ENCODE measurements at places on chromosomes 5 and 9. TPM values are rescaled to one million over a fixed set of nuclear protein-coding genes. Genes with fewer than 3 reads are reported as not detected.

DNA sequence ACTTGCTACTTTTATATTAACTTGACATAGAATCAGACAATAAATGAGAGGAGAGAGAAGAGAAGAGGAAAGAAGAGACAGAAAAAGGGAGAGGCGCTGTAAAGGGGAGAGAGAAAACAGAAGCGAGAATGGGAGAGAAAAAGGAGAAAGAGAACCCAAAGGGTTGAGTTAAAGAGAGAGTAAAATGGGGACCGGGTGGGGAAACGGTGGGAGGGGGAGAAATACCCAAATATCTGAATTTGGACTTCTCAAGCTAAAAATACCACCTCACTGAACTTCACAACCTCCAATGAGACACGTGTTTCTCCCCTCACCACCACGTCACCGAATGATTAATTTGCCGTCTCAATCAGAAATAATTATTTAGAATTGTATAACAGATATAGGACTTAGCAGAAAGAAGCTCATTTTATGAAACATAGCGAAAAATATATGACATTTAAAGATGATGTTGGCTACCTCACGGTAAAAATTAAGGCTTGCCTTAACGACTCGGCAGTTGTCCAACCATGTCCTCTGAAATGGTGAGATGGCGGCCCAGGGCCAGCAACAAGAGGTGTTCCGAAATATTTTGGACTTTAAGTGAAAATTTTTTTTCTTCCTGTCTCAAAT, 204.1 kb downstream of the MEF2C start:
- no peak for DNase-seq

DNA sequence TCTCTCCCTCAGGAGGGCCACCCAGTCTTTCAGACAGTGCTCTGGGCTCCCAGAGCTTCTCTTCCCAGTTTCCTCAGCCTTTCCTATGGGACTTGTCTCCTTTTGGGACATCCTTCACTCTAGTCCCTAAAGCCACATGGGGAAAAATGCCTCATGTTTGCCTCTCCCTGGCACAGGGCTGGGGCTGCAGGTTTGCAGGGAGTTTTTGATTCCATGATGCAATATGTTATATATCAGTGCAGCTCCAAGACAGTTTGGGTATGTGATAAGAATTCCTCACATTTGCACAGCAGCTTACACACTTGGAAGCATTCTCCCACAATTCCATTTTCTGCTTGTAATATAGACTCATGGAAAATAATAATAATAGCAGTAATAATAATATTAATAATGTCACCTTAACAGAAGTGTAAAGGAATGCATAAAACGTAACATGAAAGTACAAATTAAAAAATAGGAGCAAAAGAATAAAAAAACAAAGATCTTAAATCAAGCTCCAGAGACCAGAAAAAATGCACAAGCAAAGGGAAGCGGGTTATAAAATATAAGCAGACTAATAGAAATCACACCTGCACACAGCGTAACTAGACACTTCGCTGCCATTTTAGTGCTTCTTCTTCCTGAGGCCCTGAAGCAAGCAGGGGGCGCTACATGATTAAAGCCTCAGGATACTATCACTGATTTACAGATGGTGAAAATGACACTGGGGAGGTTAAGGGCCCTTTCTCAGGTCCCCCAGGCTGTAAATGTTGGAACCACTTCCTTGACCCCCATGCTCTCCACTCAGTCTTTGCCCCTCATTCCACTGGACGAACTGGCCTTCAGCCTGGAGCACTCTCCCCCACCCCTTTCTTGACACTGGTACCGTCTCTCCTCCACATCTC, 70.0 kb upstream of the IL17B start:
- peak; percentile 57 for DNase-seq

- peak; percentile 97 for DNase-seq
Observed at GRCh38 chr9:4324513-4324912, 24.6 kb upstream of the GLIS3 start.

- no peak for DNase-seq
Observed at GRCh38 chr9:97373331-97373730, 38.6 kb upstream of the TDRD7 start.

GRCh38 chr5:74322191-74322590, 318.3 kb downstream of the ENC1 start:
- no peak for DNase-seq

DNA sequence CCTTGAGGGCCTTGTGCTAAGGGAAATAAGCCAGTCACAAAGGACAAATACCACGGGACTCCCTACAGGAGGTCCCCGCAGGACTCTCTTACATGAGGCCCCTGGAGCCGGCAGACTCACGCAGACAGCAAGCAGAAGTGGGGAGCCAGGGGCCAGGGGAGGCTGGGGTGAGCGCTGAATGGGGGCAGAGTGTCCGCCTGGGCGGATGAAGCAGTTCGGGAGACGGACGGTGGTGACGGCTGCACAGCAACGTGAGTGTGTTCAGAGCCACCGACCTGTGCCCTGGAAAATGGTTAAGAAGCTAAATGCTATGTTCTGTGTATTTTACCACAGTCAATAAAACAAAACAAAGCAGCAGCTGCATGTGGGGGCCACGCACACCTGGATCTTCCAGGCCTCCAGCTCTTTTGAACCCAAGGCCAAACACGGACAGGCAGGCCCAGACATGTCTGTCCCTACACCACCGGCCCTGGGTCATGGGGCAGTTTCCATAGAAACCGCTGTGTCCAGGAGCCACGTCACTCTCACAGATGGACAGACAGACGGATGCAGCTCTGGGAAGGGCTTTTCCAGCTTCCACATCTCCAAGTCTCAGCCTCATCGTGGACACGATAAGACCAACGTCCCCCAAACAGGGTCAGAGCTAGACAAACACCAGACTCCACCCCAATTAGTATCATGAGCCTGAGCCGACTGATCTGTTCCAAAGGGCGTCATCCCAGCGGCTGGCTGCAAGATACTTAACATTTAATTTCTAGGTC, 103.9 kb downstream of the VAV2 start:
- no peak for DNase-seq

LECT2 gene
- not detected for total RNA-seq

GRCh38 chr5:116157902-116158301, 73.1 kb downstream of the COMMD10 start:
- DNase-seq, result no peak

DNA sequence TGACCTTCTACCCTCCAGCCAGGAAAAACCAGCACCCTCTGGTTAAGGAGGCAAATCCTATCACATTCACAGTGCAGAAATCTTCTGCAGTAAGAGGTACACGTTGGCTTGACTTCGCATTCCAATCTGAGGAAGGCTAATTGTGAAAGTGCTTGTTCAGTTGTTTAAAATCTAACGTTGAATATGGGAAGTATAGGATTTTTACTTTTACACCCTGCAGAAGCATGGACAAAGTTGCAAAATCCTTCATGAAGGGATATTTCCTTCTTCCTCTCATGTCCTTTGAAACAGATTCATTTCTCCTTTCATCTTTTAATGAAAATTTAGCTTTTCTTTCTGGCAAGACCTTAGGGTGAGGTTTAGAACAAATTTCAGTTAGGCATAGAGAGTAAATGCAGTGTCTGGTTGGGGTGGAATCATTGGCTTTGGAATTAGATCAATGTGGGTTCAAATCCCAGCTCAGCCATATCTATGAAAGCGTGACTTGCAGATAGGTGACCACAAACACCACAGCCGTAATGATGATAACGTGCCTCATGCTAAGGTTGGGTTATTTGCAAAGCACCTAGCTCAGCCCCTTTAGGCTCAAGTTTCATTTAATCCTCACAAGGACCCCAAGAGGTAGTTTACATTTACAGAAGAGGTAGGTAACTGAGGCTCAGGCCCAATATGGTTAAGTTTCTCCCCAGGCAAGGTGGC, 42.2 kb upstream of the C5orf58 start:
- no peak for DNase-seq

GRCh38 chr9:77176106-77176505, 1.2 kb upstream of the VPS13A start:
- no peak for DNase-seq

DNA sequence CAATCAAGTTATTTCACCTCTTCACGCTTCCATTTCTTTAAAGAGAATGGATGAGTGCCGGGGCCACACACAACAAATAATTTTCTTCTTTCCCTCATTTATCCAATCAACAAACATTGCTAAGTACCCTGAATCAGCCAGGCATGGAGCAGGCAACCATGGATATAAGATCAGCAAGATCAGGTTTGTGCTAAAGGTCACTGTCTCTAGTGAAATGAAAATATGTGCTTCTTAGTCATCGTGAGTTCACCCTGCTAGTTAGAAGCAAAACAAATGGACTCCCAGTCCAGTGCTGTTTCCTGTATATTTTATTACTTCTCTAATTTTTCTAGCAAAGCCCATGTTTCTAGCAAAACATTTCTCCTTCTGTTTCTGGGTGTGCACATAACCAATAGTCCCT, 629.2 kb downstream of the BNC2 start:
- peak; percentile 44 for DNase-seq

LTC4S gene
- 1.5 TPM for total RNA-seq

TSSK1B gene
- total RNA-seq, result 1.4 TPM

SNCAIP gene
- total RNA-seq, result 0.57 TPM

DNA sequence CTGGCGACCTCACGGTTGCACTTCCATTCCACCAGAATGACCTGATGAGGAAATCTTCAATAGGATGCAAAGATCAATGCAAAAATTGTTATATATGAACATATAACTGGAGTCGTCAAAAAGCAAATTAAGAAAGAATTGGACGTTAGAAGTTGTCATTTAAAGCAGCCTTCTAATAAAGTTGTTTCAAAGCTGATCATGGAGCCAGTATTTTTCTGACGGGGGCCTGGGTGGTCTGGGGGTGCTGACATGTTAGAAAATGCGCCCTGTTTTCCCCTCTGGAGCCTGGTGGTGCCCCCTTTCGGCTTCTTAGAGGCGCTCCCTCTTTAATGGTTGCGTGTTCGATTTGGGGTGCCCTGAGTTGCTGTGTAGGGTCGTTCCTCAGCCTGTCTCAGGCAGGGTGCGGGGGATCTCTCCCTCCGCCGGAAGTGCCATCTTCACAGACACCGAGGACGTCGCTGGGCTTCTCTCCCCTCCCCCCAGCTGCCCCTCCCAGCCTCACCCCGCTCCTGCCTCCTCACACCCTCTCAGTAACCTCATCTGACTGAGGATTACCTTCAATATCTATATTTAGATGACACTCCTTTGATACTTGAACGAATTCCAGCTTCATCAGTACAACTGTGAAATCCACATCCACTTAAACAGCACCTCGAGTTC, 18.3 kb downstream of the PTGES2 start:
- no peak for DNase-seq

- no peak for DNase-seq
Observed at GRCh38 chr5:34042321-34042720, 692 bp downstream of the C1QTNF3 start.

DNA sequence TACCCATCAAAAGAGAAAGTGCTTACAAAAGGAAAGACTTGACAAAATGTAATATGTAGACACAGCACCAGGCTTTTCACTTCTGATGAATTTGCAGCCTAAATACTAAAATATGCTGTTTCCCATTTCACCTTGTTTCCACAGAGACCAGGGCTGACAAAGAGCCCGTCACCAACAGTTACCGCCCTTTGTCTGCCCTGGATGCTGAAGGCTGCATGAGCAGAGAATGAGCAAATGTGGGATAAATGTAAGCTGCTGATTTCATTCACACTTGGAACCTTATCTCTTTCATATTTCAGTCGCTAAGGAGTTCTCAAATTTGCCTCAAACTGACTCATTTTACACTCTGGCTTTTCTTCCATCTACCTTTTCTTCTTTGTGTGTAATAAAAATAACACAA, 213.9 kb downstream of the TMEM167A start:
- peak; percentile 18 for DNase-seq

GRCh38 chr9:113444736-113445135, 18.8 kb upstream of the RGS3 start:
- DNase-seq, result no peak

WNT8A gene
- total RNA-seq, result not detected

DNA sequence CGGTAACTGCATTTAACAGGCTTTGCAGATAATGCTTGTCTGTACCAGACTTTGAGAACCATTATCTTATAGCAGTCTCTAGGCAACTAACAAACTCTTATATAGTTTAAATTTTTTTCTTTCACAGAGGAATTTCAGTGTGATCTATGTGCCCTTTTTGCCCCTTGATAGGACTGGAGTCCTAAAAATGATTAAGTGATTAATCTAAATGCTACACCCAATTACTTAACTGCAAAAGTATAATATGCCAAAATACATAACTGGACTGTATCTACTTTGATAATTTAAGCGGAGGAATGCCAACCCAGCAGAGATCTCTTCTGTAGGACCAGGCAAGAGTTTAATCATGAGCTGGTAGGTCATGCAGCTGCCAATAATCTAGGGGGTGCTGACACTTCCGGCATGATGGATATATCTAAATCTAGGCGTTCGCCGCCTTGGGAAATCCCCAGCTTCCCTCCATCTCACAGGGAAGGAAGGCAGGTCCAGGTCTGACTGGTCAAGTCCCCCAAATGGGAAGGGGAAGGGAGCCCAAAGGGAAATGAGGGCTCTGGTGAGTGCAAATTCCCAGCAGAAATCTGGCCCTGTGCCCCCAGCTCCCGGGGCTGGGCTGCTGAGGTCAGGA, 205.6 kb downstream of the GAPVD1 start:
- DNase-seq, result peak; percentile 26

PRR16 gene
- total RNA-seq, result 4.4 TPM

- peak; percentile 45 for DNase-seq
Observed at GRCh38 chr9:119453490-119453911, 84.3 kb upstream of the BRINP1 start.
